ENCODE measurements at places on chromosomes 11 and 22.

DNA sequence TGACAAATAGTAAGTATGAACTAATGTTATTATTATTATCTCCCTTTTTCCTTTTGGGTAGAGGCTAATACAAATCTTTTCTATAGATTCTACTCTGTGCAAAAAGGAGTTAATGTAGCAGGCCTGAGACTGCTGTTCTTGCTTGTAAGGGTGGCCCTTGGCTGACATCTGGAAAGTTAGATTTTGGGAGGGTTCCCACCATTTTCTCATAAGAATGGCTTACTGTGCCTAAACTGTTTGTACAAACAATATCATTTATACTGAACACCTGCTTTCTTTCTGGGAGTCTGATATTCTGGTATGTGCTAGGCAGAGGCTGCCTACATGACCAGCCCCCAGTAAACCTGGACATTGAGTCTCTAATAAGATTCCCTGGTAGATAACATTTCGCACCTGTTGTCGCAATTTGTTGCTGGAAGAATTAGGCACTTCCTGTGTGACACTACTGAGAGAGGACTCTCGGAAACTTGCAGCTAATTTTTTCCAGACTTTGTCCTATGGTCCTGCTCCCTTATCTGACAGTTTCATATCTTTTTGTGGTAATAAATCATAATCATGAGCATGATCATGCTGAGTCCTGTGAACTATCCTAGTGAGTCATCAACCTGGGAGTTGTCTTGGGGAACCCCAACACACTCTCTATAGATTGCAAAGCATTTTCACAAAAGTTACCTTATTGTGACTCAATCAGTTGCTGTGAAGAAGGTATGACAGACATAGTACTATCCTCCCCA is 257.7 kb upstream of the CCDC90B start:
- no peak for DNase-seq

DNA sequence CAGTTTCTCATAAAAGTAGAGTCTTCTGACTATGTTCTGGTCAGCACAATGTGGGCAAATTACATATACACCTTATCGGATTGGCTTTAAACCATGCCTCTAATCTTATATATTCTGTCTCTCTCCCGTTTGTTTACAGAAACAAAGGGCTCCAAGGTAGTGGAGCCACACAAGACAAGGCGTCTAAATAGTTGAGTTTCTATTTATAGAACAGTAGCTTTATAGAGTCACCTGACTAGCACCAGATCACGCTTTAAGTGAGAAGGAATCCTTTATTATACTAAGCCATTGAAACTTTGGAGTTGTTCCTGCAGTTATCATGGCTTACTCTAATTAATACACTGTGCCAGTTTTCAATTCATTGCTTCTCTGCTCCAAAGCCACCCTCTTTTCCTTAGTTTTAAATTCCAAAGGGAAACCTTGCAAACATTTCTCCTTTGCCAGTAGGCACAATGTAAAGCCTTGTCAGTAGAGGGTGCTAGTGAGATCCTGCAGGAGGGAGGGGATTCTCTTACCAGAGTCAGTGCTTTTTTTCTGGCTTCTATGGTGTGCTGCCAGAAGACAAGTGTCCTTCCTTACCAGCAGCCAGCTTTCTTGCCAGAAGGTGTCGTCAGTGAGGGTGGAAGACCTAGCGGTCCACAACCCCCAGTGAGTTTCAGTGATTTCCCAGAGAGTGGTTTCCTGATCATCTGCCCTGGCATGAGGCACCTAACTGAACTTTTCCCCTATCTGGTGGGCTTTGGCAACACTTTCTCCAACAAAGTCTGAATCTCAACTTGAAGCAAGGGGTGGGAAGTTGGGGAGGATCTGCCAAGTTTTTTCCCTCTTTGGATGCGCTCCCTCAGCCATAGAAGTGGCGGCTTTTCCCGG is 71.7 kb downstream of the RAB38 start:
- DNase-seq, result no peak

DNA sequence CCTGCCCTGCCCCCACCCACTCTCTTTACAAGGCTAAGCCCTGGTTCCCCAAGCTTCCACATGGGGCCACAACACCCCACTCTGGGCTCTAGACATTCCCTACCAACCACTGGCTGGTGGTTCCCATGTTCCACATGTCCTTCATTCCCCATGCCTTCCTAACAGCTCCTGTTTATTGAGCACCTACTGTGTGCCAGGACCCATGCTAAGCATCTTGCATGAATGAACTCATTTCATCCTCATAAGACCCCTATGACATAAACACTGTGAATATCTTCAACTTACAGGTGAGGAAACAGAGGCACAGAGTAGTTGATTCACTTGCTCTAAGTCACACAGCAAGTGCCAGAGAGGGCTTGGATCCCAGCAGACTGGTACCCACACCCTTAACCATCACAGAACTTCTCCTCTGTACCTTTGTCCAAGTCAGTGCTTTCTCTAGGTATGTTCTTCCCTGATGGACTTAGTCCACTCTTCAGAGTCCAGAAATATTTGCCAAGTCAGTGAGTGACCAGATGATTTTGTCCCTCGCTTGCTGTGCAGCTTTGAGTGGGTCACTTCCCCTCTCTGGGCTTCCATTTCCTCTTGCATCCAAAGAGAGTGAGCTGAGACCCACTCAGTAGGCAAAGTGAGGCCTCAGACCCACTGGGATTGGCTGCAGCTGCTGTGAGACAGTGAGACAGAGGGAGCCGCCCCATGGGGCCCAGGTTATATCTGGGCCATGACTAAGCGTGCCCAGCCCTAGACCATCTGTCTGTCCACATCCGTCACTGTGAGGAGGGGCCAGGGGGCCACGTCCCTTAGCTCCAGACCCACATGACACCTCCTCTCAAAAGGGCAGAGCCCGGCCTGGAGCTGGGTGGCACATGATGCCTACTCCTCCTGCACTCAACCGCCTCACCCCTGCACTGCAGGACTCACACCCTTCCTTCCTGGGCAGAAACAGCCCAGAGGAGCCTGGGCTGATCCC is 132.4 kb downstream of the MN1 start:
- peak; percentile 19 for DNase-seq

DNA sequence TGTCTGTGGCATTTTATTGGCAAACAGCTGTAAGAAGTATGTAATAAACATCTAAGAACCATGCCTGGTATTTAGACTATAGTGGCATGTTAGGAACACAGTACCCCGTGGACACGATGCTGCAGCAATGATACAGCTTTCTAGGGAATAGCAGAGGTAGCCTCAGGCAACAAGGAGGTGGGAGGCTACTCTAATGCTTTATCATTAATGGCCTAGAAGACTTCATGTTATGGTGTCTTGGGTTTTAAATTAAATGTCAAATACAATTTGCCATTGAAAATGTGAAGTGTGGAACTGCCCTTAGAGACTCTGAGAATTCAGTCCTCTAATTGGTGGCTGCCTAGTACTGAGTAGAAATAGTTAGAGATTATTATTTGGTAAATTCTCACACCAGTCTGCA is 516.9 kb downstream of the CNTN5 start:
- DNase-seq, result no peak

- DNase-seq, result no peak
Observed at GRCh38 chr11:125944350-125945010, 1.4 kb upstream of the VSIG10L2 start.

GRCh38 chr22:29702000-29702930 is 17.5 kb upstream of the CABP7 start:
- no peak for DNase-seq

DNA sequence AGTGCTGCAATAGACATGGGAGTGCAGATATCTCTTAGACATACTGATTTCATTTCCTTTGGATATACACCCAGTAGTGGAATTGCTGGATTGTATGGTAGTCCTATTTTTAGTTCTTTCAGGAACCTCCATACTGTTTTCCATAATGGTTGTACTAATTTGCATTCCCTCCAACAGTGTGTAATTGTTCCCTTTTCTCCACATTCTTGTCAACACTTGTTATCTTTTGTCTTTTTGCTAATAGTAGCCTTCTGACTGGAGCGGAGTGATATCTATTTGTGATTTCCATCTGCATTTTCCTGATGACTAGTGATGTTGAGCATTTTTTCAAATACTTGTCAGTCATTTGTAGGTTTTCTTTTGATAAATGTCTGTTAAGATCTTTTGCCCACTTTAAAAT is 128.9 kb downstream of the CTNND1 start:
- DNase-seq, result no peak
